SW480 (cell line): ENCODE measurements at places on chromosomes 4 and X.

DNA sequence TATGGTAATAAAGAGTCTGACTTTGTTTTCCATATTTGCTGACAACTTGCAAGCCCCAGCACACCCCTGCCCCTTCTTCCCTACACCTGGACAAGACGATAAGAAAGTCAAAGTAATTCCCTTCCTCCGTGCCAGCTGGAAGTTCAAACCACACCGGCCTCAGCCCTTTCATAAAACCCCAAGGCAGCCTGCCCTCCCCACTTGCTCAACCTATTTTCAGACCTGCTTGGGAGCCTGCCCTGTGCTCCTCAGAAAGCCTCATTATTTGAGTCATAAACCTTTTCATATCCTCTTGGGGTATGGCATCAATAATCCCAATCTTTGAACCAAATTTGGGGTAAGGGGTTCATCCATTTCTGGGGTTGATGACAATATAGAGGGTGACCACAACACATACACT is 29.5 kb downstream of the NIPAL1 start:
- no peak for DNase-seq

GRCh38 chrX:23901060-23901459 is 6.7 kb downstream of the APOO start:
- peak; percentile 80 for DNase-seq

- peak; percentile 55 for DNase-seq
Observed at GRCh38 chr4:6992728-6993677, 50.2 kb upstream of the TADA2B start.

- no peak for DNase-seq
Observed at GRCh38 chr4:22842360-22843018, 149.8 kb downstream of the GBA3 start.

GRCh38 chrX:10171249-10171648 is 14.5 kb downstream of the CLCN4 start:
- no peak for DNase-seq

- no peak for DNase-seq
Observed at GRCh38 chrX:3066555-3066954, 25.3 kb downstream of the ARSF start.
